ELR (cell line): ENCODE measurements at places on chromosomes 6 and 20.

DNA sequence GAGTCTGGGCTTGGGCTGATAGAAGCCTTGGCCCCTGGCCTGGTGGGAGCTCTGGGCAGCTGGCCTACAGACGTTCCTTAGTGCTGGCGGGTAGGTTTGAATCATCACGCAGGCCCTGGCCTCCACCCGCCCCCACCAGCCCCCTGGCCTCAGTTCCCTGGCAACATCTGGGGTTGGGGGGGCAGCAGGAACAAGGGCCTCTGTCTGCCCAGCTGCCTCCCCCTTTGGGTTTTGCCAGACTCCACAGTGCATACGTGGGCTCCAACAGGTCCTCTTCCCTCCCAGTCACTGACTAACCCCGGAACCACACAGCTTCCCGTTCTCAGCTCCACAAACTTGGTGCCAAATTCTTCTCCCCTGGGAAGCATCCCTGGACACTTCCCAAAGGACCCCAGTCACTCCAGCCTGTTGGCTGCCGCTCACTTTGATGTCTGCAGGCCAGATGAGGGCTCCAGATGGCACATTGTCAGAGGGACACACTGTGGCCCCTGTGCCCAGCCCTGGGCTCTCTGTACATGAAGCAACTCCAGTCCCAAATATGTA, 957 bp upstream of the VEGFA start:
- DNase-seq = peak; percentile 58

GRCh38 chr6:6866656-6867403, 240.9 kb upstream of the RREB1 start:
- no peak for DNase-seq

- peak; percentile 94 for DNase-seq
Measured at GRCh38 chr6:3808759-3809514, 40.2 kb upstream of the FAM50B start.

GRCh38 chr6:121305957-121306607, 28.2 kb downstream of the TBC1D32 start:
- peak; percentile 65 for DNase-seq

DNA sequence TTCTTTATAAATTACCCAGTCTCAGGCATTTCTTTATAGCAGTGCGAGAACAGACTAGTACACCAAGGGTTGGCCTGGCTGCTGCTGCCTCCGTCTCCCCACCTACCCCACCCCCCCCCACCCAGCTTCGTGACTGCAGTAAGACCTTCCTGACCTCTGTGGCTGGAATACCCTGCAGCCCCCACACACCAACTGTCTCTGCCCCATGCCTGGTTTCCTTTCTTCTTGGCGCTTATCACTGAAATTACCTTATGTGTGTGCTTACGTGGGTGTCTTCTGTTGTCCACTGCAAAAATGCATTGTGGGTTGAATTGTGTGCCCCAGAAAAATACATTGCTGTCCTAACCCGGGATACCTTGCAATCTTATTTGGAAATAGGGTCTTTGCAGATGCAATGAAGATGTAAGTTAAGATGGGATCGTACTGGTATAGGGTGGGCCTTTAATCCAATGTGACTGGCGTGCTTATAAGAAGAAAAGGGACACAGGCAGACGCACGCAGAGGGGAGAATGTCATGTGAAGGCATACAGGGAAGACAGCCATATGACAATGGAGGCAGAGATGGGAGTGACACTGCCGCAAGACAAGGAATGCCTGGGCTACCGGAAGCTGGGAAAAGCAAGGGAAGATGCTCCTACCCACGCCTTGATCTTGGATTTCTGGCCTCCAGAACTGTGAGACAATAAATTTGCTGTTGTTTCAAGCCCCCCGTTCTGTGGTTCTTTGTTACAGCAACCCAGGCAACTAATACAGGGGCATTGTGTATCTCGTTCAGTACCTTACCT, 15.4 kb downstream of the SYNJ2 start:
- no peak for DNase-seq

- DNase-seq = peak; percentile 78
Measured at GRCh38 chr20:43537921-43538877, 20.6 kb upstream of the SGK2 start.

- no peak for DNase-seq
Measured at GRCh38 chr6:20692023-20692422, 157.8 kb downstream of the CDKAL1 start.

DNA sequence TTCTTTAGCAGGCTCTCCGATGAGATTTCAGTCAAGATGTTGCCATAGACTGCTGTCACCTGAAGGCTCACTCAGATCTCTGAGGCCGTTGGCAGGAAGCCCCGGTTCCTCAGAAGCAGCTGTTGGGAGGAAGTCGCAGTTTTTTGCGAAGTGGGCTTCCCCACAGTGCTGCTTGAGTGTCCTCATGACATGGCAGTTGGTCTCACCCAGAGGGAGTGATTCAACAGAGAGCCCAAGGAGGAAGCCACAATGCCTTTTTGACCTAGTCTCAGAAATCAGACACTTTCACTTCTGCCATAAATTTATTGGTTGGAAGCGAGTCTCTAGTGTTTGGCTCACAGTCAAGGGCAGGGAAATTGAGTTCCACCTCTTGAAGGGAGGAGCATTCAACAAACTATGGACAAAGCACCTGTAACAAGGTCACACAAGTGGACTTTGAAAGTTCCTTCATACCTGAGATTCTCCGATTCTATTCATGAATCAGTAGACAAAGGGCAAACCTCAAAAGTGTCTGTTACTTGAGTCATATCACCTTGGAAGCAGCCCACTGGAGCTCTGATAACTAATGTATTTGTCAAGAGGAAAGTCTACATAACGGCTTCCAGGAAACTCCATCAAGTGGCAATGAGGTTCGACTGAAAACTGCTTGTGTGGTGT, 208.3 kb downstream of the TASP1 start:
- DNase-seq = peak; percentile 41

DNA sequence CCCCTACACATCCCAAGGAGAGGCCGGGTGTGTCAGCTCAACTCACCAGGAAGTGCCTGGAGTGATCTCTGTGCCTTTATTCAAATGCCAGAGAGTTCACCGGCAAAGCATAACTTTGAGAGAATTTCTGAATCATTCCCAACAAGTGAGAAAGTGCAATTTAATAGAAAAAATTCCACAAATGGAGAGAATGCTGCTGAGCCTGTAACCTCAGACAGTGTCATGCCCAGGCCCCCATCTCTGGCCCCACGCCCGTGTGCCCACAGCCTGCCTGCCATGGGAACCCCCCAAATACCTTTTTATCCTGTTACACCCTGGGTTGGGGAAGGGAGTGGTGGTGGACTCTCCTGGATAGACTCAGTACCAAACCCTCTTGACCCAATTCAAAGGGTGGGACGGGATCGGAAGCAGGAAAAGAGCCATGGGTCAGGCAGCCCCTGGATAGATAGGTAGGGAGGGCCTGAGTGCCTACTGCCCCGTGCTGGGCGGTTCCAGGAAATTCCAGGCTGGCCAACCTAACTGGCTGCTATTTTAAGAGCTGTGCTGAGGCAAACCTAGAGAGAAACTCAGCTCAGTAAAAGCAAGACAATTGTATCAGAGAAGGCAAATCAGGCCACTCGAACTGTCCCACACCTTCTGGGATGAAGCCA, 179.0 kb upstream of the FOXA2 start:
- peak; percentile 14 for DNase-seq

DNA sequence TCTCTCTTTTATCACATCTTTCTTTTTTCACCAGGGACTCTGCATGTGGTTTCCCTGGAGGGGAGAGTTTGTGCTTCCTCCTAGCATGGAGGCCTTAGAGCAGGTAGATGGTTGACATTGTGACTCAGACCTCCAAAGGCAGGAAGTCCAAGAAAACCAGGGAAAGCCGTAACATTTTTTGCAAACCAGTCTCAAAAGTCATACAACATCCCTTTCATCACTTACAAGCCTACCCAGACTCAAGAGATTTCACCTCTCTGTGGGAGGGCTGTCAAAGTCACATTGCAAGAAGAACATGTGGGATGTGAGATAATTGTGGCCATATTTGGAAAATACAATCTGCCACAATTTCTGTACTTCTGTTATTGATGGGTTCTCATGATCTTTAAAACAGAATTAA, 46.2 kb downstream of the SNRNP48 start:
- DNase-seq = no peak

GRCh38 chr20:33740189-33740588, 8.4 kb downstream of the ZNF341 start:
- DNase-seq = no peak

DNA sequence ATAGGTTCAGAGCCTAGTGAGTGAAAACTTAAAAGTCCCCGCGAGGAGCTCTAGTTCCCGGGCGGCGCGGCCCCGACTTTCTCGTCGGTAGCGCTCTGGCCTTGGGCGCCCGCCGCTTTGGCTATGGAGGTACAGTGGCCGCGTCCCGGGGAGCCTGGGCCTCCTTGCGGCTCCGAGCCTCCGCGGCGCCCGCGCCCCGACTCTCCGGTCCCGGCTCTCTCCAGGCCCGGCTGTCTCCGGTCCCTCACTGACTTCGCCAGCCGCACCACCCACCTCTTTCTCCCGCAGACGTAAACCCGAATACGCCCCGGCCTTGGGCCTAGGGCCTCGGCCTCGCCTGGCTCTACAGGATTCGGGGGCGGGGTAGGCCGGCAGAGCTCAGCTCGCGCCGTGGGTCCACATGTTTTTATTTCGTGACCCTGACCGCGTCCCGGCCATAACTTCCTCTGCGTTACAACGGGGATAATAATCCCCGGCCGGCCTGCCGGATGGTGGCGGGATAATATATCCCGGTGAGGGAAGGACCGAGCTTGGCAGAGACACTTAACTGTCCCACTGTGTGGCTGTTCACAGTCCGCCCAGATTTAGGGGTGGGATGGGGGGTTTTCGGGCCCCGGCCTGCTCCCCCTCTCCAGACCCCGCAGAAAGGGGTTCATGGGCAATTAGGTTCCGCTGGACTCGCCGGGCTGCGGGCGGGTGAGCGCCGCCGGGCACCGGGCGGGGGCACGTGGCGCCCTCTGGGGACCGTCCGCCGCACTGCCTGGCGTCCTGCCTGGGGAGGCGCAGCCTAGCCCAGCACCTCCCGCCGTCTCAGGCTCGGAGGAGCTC, 10.0 kb upstream of the TBX18 start:
- peak; percentile 60 for DNase-seq

GRCh38 chr6:73394577-73395354, at the start of gene DDX43:
Gene DDX43 (plus strand): TSS chr6:73394828. CDS start chr6:73394906, 78 bp downstream.
- DNase-seq = no peak

- DNase-seq = no peak
Measured at GRCh38 chr6:170266061-170266825, 24.6 kb downstream of the DLL1 start.

- DNase-seq = no peak
Measured at GRCh38 chr6:16713597-16713996, 47.7 kb downstream of the ATXN1 start.

GRCh38 chr6:105397987-105398386, 4.9 kb downstream of the PREP start:
- no peak for DNase-seq

DNA sequence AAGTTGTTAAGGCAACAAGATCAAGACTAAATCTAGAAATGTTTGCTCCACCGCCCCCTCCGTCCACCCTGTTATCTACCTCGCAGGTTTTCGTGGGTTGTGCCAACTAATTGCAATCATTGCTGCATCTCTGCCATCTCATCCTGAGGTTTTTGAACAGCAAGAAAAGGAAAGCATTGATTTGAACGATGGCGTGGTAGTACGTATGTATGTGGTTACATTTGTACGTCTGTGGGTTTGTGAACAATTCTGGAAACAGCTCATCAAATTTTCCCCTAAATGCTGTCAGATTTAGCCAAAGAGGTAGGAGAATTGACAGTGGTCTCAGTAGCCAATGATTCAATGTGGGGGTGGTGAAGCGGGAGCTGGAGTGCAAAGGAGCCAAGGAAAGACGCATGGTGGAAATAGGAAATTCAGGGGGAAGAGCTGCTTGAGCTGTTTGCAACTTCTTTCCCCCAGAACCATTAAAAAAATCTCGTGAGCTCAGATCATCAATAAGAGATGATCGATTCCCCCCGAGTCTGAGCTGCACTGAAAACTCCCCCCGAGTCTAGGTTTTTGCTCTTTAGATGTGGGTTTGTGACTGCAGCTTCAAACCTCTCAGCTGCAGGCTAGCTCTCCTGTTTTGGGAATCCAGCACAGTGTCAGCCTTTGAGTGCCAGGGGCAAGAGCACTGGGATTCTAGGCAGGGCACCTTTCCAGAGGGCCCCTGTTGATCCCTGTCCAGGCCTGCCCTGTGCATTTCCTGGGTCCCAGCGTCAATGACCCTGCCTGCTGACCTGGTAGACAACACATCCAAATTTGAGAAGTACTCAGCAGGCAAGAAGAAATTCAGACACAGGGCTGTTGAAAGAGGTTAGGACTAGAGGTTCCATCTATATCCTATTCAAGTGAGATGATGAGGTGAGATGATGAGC, 72.6 kb upstream of the LY86 start:
- no peak for DNase-seq

DNA sequence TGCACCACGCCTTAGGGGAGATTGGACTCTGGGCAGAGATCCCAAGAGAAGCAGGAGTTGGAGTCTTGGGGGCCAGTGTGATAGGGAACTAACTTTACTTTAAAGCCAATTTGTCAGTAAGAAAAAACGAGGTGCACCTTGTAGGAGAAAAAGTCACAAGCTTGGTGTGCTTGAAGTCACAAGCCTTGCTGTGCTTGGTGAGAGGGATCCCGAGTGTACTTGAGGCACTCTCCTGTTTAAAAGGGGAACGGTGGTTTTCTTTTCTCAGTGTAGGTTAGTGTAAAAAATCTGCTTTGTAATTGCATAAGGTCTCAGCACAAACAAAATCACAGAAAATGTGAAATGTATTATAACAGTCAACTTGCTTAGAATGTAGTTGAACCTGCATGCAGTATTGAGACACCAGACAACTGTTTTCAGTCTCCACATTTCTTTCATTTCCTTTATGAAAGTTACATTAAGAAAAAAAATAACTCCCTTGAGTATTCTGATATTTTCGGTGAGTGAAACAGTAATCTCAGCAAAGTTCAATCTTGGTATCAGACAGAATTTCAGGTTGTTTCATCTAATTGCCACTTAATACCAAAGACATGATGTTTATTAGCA, 111.1 kb upstream of the DUSP22 start:
- DNase-seq = no peak

- no peak for DNase-seq
Measured at GRCh38 chr6:85192596-85192995, 257.3 kb upstream of the NT5E start.

GRCh38 chr20:52760791-52761190, 211.4 kb upstream of the TSHZ2 start:
- DNase-seq = no peak

DNA sequence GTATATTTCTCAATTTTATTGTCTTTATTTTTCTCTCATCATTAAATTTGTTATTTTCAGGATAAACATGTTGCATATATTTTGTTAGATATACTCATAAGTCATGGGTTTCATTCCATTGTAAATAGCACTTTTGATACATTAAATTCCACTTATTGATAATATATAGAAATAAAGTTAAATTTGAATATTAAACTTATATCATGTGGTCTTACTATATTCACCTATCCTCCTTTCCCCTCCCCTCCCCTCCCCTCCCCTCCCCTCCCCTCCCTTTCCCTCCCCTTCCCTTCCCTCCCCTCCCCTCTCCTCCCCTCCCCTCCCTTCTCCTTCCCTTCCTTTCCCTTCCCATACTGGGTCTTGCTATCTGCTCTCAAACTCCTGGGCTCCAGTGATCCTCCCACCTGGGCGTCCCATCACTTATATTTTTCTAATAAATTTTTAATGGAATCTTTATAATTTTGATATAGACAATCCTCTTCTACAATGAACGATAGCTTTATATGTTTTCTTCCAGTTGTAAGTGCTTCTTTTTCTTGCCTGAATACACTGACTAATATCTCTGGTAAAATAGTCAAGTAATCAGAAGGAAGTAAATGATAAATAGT, 692.4 kb downstream of the C6orf118 start:
- DNase-seq = no peak
